ENCODE measurements at places on chromosomes 11 and 22. TPM values are rescaled to one million over a fixed set of nuclear protein-coding genes. Genes with fewer than 3 reads are reported as not detected.

Gene ZNF214
- 5.5 TPM for total RNA-seq

Gene SLC22A25
- total RNA-seq, result not detected

Gene JHY
- total RNA-seq, result 2.8 TPM

Gene DKK3
- total RNA-seq, result 161 TPM

Gene MRGPRX4
- not detected for total RNA-seq
